ENCODE measurements at places on chromosomes 4 and X. TPM values are rescaled to one million over a fixed set of nuclear protein-coding genes. Genes with fewer than 3 reads are reported as not detected.

Gene TGIF2LX
- total RNA-seq = not detected

Gene SGMS2
- 13.0 TPM for total RNA-seq

Gene LPAR4
- total RNA-seq = 8.9 TPM

Gene CLOCK
- 13.6 TPM for total RNA-seq

Gene PNCK
- not detected for total RNA-seq

Gene GAGE12J
- not detected for total RNA-seq

Data from skeletal muscle tissue (tissue), 5 donors.